ENCODE measurements at places on chromosomes 13 and 19. TPM values are rescaled to one million over a fixed set of nuclear protein-coding genes. Genes with fewer than 3 reads are reported as not detected.

Gene CEACAM16
- not detected for total RNA-seq

DNA sequence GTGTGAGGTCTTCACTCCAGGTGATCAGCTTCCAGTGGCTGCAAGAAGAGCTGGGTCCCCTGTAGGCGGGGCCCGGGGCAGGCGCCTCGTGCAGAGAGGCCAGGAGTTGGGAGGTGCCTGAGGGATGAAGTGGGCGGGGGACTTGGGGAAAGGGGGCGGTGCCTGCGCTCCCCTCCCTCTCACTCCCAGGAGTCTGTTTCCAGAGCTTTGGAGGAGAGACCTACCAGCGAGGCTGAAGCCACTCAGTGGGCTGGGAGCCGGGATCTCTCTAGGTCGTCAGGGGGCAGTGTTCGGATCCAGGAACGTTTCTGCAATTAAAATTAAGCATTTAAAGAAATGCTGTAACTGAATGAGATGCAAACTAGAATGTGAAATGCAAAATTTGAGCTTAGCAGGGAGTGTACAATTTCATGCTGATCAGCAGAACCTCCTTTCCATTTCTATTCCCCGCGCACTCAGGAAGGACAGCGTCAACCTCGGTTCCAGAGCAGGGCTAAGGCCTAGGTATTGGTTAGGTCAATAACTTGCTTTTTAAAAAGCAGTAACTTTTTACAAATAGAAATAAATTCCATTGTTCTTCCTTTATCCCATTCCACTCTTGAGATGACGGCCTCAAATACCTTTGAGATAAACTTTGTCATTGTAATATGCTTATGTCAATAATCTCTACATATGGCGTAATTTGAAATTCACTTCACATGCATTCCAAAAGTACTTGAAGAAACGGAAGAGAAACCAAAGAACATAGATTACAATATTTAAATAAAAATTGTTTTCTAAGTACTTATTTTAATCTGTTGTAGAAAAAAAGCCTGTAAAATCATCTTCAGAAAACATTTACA lies 11.6 kb downstream of the ZNF160 start:
- H3K4me1 ChIP-seq, result no peaks in the 10 kb centered on the region
- H3K36me3 ChIP-seq, result no peaks in the 10 kb centered on the region
- no peak for DNase-seq
- H3K4me3 ChIP-seq, result no peak overlapping the region

GRCh38 chr13:110407021-110407420 lies 99.9 kb downstream of the COL4A2 start:
- H3K4me1 ChIP-seq, result peaks cover 21% of the 10 kb centered on the region
- H3K27me3 ChIP-seq, result no peaks in the 10 kb centered on the region
- DNase-seq, result no peak
- H3K36me3 ChIP-seq, result no peaks in the 10 kb centered on the region
- H3K4me3 ChIP-seq, result no peak overlapping the region

DNA sequence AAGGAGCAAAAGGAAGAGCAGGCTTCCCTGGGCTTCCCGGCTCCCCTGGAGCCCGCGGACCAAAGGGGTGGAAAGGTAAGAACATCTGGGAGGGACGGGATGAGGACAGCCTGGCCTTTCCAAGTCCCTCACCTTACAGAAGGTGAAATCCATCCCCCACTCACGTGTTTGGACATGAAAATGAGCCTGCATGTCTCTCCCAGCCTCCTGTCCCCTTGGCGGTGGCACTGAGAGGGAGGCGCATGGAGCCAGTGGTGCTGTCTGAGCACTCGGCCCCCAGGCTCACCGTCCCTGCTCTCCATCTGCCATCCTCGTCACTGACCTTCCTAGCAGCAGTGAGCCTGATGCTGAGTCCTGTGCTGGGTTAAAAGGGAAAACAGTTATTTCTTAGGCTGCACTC lies 104.2 kb downstream of the RAB20 start:
- no peak overlapping the region for H3K27ac ChIP-seq
- H3K4me1 ChIP-seq, result no peaks in the 10 kb centered on the region
- no peaks in the 10 kb centered on the region for H3K36me3 ChIP-seq
- no peak overlapping the region for H3K4me3 ChIP-seq
- DNase-seq, result no peak
- no peaks in the 10 kb centered on the region for H3K27me3 ChIP-seq

Gene CGB2
- total RNA-seq, result not detected

DNA sequence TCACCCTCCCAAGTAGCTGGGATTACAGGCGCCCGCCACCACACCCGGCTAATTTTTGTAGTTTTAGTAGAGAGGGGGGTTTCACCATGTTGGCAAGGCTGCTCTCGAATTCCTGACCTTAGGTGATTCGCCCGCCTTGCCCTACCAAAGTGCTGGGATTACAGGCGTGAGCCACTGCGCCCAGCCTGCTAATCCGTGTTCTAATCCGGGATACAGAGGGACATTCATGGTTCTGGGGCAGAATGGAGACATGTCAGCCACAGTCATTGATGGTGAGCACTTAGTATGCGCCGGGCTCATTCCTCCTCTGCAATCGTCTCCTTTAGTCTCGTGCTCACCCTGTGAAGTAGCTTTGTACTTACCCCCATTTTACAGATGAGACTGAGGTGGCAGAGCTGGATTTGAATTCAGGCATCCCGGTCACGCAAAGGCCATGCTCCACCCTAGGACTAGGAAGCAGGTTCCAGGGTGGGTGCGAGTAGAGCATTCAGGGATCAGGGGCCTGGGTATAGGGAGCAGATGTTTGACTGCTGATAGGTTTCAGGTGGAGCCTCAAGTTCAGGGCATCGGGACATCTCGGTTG lies 8.2 kb downstream of the RRAS start:
- no peaks in the 10 kb centered on the region for H3K36me3 ChIP-seq
- no peaks in the 10 kb centered on the region for H3K27me3 ChIP-seq
- H3K4me3 ChIP-seq, result no peak overlapping the region
- no peak overlapping the region for H3K27ac ChIP-seq
- no peak for DNase-seq

DNA sequence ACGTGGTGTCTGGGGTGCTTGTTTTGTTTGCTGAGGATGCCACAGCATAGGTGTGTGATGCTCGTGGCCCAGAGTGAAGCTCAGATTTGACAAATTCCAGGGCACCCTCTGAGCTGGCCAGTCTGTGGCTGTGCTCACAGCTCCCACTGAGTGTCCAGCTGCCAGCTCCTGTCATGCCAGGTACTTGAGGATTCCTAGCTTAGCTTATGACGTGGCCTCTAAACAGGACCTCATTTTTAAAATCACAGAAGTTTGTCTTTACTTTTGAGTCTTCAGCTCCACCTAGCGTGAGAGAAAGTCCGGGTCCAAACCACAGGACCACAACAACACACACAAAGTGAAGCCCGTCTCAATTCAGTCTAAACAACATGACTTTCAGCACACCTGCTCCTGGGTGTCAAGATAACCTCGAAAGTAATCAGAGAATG lies 117.3 kb downstream of the RAB20 start:
- H3K27me3 ChIP-seq, result no peaks in the 10 kb centered on the region
- no peaks in the 10 kb centered on the region for H3K4me1 ChIP-seq
- DNase-seq, result peak; percentile 36
- peak overlapping the region; percentile 77 for H3K27ac ChIP-seq
- no peak overlapping the region for H3K4me3 ChIP-seq
- no peaks in the 10 kb centered on the region for H3K36me3 ChIP-seq

Gene RASGRP4
- total RNA-seq, result under 0.01 TPM

Gene SMAD9
- 3.6 TPM for total RNA-seq

Gene C19orf67
- not detected for total RNA-seq

DNA sequence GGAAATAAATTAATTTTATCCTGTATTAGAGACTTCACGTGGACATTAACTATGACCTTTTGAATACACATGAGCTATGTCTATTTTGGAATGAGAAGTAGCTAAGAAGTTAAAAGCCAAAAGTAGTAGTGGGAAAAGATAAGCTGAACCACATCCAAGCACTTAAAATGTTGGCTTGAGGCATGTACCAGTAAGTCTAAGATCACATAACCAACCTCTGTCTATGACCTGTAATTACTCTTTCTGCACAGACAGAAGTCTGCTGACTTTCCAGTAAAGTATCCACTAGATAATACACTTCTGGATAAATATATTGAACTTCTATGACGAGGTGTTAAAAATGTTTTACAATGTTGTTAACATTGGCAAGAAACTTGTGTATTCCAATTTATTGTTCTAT lies 68.7 kb downstream of the LIG4 start:
- no peaks in the 10 kb centered on the region for H3K4me1 ChIP-seq
- H3K27ac ChIP-seq, result no peak overlapping the region
- no peak for DNase-seq
- H3K36me3 ChIP-seq, result no peaks in the 10 kb centered on the region

Gene GPR32
- total RNA-seq, result not detected

Gene SCN1B
- 0.59 TPM for total RNA-seq

DNA sequence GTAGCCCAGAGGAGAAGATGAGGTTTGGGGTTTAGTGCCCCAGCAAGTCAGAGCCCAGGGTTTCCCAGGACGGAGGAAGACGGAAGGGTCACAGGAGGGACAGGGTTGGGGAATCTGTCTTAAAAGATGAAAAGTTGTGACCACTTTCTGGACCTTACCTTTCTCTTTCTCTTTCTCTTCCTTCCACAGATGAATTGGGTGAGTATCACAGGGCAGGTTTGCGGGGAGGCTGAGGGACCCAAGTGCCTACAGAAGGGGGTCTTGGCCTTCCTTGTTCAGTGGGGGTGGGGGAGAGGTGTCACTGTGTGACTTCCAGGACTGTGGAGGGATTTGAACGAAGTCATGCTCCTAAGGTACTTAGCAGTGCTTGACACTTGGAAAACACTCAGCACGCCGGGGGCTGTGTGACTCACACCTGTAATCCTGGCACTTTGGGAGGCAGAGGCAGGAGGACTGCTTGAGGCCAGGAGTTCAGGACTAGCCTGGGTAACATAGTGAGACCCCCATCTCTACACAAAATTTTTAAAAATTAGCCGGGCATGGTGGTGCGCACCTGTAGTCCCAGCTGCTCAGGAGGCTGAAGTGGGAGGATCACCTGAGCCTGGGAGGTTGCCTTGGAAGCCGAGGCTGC lies 8.5 kb downstream of the RELB start:
- no peak overlapping the region for H3K27ac ChIP-seq
- no peak overlapping the region for H3K4me3 ChIP-seq
- H3K27me3 ChIP-seq, result no peaks in the 10 kb centered on the region
- H3K36me3 ChIP-seq, result no peaks in the 10 kb centered on the region
- DNase-seq, result no peak
- H3K4me1 ChIP-seq, result no peaks in the 10 kb centered on the region

Gene LAIR2
- not detected for total RNA-seq

Gene ZNF382
- total RNA-seq, result 9.6 TPM

DNA sequence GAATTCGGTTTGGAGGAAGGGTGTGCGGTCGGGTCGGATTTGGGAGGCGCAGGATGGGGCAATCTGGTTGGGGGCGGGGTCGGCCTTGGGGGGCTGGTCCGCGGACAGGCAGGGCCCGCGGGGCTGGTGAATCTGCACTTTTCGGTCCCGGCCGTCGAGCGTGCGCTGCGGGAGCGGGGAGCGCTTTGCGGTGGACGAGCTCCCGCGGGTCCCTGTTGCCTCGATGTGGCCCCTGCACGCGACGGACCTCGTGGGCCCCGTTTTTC lies 11.9 kb downstream of the PEAK3 start:
- no peaks in the 10 kb centered on the region for H3K36me3 ChIP-seq
- peaks cover 12% of the 10 kb centered on the region for H3K4me1 ChIP-seq
- H3K27ac ChIP-seq, result peak overlapping the region; percentile 100

Gene EFNA2
- not detected for total RNA-seq

Gene PTGIR
- 0.51 TPM for total RNA-seq

Gene COL4A2
- total RNA-seq, result 157 TPM

- DNase-seq, result no peak
- no peaks in the 10 kb centered on the region for H3K36me3 ChIP-seq
- no peaks in the 10 kb centered on the region for H3K27me3 ChIP-seq
- H3K4me1 ChIP-seq, result no peaks in the 10 kb centered on the region
- H3K27ac ChIP-seq, result no peak overlapping the region
- H3K4me3 ChIP-seq, result no peak overlapping the region
Observed at GRCh38 chr19:6778386-6778785, 5.9 kb downstream of the VAV1 start.

DNA sequence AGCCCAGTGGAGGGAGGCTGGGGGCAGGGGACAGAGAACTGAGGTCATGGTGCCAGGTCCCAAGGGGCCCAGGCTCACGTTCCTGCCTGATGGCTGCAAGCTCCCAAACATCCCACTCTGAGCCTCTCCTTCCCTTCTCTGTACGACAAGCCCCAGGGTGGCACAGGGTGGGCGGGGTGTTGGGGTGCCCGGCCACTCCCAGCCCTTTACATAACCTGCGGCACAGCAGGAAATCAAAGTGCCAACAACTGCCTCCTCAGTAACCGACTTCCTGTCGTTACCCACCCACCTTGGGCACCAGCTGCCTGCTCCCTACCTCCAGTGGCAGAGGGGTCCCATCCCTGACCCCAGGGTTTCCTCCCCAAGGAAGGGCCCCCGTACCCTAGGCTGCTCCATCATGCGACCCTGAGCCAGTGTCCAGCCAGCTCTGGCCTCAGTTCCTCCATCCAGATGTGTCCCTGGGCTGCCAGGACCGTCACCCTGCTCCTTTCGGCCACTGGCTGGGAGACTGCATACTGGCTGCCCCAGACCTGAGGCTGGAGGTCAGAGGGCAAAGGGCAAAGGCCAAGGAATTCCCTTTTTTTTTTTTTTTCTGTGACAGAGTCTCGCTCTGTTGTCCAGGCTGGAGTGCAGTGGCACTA lies 27.7 kb upstream of the NFIC start:
- H3K36me3 ChIP-seq, result no peaks in the 10 kb centered on the region
- H3K4me3 ChIP-seq, result no peak overlapping the region
- peak overlapping the region; percentile 58 for H3K27ac ChIP-seq
- H3K4me1 ChIP-seq, result peaks cover 21% of the 10 kb centered on the region

GRCh38 chr13:100106005-100106404 lies 17.1 kb downstream of the PCCA start:
- H3K27ac ChIP-seq, result no peak overlapping the region
- H3K4me1 ChIP-seq, result no peaks in the 10 kb centered on the region
- H3K36me3 ChIP-seq, result no peaks in the 10 kb centered on the region
- no peaks in the 10 kb centered on the region for H3K27me3 ChIP-seq
- no peak overlapping the region for H3K4me3 ChIP-seq
- DNase-seq, result no peak

DNA sequence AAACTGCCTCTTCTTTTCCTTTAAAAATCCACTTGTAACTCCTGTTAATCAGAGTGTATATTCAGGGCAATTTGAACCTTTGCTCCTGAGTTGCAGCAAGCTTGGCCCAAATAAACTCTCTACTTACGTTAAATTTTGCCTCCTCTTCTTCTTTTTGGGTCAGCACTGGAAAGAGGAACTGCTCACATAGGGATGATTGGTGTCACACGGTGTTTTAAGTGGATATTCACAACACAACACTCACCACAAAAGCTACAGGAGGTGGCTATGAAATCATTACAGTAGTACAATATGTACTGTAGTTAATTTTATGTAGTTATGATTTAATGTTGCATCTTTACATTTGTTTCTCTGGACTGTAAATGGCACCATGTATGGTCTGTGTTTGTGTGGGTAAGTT lies 96.8 kb upstream of the DOCK9 start:
- no peaks in the 10 kb centered on the region for H3K36me3 ChIP-seq
- H3K4me3 ChIP-seq, result no peak overlapping the region
- no peaks in the 10 kb centered on the region for H3K27me3 ChIP-seq

All from uterus (tissue), 4 donors.